ENCODE measurements at places on chromosomes 2 and 18.
A peak's percentile ranks its signal among the peaks of the same experiment; 100 is the strongest.

DNA sequence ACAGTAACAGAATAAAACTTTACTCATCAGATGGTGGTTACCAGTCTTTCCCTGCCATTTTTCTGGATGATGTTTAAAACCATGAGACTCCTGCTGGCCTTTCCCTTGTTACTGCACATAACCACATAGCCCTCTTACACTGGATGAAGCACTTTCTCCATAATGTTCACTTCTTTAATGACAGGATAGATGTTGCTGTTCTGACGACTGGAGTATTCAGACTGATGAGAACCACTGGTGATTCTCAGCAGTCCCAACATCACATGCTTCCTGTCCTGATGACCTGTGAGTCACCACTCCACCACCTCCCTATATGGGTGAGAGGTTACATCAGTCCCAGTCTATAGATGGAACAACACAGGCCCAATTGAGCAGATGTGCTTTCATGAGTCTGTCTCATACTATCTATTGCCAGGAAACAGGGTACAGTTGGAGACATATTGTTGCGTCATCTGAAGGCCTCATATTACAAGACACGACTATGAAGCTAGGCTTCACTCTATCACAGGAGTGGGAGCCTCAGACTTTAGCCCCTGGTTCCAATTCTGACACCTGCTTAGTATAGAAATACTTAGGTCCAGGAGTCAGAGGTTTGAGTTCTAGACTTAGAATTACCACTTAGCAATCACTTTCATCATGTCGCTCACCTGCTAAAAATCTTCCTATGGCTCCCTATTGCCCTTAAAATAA lies 145.7 kb upstream of the KLF7 start:
- peak; percentile 50 for DNase-seq

DNA sequence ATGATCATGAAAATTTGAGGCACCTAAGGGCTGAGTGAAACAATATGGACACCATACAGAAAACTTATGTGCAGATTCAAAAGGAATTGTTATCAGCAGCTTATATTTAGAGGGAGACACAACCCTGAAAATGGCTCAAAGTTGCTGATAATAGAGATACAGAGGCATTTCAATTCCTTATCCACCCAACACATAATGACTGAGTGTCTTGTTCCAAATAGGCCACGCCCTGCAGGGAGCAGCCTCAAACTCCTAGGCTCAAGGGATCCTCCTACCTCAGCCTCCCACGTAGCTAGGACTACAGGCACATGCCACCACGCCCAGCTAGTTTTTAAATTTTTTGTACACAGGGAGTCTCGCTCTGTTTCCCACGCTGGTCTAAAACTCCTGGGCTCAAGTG lies 79.0 kb downstream of the LBH start:
- no peak for DNase-seq

GRCh38 chr18:58298251-58299134 lies 254.5 kb downstream of the NEDD4L start:
- DNase-seq: no peak

GRCh38 chr2:150983314-150983897 lies 278.3 kb downstream of the RBM43 start:
- no peak for DNase-seq

- DNase-seq: no peak
These were observed 88.2 kb downstream of the NCOA1 start for GRCh38 chr2:24579053-24579803.

DNA sequence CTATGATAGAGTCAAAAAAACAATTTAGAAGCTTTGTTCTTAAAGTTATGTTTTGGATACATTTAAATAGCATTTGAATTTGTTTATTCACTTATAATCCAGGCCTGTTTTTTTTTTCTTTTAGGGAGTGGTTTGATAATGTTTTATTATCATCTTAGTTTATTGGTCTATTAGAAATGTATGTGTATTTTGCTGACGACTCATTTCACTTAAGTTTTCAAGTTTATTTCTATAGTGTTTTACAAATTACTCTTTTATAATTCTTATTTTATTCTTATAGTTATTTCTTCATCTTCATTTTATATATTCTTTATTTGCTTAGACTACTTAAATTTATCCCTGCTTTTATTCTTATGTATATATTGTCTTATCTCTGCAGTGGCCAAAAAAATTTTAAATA lies 804.5 kb downstream of the NR4A2 start:
- DNase-seq: no peak

GRCh38 chr2:196067088-196067382 lies 1.6 kb downstream of the DNAH7 start:
- no peak for DNase-seq

GRCh38 chr2:168971261-168971660 lies 59.9 kb downstream of the ABCB11 start:
- DNase-seq: no peak

DNA sequence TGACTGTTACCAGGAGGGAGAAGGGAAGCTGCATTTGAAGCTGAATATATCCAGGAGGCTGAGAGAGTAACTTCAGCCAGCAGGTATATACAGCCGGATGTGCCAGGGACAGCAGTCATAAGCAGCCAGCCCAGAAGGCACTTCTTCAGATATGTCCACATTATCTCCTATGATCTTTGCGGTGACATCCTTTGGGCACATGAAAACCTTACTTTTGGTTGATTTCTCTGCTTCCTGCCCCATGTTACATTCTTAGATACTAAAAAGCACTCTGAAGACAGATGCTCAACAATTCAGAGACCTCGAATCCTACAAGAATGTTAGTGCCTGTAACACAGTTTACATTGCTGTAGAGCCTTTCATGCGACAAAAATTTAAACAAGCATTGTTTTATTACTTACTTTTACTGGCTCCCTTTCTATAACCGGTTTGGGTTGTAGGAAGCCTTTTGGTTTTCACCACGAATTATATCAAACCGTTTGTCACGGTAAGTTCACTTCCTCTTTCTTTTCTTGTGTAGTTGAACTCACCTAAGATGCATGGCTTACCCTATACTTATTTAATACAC lies 50.3 kb upstream of the TLK1 start:
- DNase-seq: no peak

All from large intestine (tissue), 12 donors.